ENCODE measurements at places on chromosomes 2 and 18. TPM values are rescaled to one million over a fixed set of nuclear protein-coding genes. Genes with fewer than 3 reads are reported as not detected.

DNA sequence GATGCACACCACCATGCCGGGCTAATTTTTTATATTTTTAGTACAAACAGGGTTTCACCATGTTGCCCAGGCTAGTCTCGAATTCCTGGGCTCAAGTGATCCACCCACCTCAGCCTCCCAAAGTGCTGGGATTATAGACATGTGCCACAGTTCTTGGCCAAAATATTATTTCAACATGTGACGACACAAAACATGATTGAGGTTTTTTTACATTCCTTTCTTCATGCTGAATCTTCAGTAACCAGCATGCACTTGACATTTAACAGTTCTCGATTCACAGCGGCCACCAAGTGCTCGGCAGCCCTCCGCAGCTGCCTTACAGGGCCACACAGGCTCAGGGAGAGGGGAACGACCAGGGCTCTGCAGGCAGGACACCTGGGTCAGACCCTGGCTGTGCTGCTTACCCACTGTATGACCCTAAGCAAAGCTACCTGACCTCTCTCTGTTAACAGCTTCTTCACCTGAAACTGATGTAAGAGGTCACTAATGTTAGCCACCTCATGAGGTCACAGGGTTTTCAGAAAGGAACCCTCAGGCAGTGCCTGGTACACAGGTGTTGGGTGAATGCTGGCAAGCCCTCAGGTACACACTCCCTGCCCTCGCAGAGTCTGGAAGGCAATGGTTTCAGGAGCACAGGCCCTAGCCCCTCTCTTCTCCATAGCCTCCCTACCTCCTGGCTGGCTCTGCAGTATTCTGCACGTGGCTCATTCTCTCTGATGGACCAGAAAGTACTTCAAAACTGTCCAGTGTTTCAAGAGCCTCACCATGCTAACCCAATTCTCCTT, 25.7 kb downstream of the TUBB6 start:
- no peak for DNase-seq

The CNGA3 gene
- total RNA-seq = not detected

- no peak for DNase-seq
These were observed 253.9 kb upstream of the KLHL29 start for GRCh38 chr2:23131066-23131575.

DNA sequence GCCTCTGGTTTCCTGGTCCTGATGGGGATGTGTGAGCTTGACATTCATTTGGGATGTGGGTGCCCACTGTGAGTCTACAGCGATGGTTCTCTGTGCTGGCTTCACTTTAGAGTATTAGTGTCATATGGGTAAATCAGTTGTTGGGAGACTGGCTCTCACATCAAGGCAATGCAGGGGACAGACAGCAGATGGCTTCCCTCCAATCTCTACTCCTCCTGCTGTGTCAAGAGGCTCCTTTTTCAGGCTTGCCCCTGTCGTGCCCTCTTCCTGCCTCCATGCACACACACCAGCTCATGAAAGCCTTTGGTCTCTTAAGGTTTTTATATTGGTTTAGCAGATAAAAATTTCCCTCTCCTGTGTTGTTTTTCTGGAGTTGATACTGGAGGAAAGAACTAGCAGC, 315.6 kb downstream of the RDH14 start:
- DNase-seq = no peak

The RAPH1 gene
- total RNA-seq = 60.3 TPM

DNA sequence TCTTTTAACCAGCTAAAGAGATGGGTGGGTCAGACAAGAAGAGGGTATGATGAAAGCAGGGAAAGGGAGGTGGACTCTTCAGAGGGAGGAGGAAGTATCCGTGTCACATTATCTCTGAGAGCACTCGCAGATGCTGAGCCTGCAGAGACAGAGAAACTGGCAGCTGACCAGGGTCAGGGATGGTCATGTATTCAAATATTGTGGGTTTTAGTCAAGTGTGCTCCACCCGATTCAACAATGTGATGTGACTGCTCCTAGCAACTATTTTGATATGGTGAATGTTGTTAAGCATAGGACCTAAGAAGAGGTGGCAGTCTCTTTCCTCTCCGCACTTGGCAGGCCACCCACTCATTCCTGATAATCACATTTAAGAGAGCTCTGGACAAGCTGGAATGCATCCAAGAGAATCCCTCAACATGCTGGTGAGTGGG, 1.3 kb upstream of the CLIP4 start:
- DNase-seq = peak; percentile 97

DNA sequence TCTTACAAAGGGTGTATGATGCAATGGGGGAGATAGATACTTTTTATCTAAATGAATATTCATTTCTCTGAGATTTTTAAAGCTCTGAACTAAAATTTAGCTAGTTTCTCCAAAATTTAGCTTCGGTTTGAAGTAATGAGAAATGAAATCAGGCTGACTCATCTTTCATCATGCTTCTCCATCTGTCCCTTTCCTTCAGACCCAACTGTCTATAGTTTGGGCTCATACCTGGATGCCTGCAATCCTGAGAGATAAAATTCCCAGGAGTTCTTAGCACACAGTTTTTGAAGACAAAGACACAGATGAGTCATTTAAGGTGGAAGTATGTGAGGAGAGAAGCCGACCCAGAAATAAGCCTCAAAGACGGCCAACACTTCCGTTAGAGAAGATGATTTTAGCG, 336.4 kb upstream of the CDH20 start:
- no peak for DNase-seq

The LRRC30 gene
- total RNA-seq = not detected

GRCh38 chr2:29212009-29212408, 96.8 kb downstream of the CLIP4 start:
- DNase-seq = no peak

The KCNE4 gene
- 0.51 TPM for total RNA-seq

The SNTG2 gene
- total RNA-seq = not detected

Measured in mammary epithelial cell (primary cell).